ENCODE measurements at places on chromosomes 12 and 14. TPM values are rescaled to one million over a fixed set of nuclear protein-coding genes. Genes with fewer than 3 reads are reported as not detected.

The TDRD9 gene
- not detected for total RNA-seq

The CDC42BPB gene
- total RNA-seq, result 77.9 TPM

The TCL1B gene
- total RNA-seq, result not detected

The SLC6A15 gene
- 3.0 TPM for total RNA-seq

The EXOC3L4 gene
- total RNA-seq, result 1.1 TPM

The EEF1AKMT3 gene
- 6.2 TPM for total RNA-seq

The KRT85 gene
- not detected for total RNA-seq

The GPR162 gene
- 0.27 TPM for total RNA-seq

The EMP1 gene
- total RNA-seq, result 87.2 TPM

The MANSC4 gene
- not detected for total RNA-seq

The EML5 gene
- total RNA-seq, result 0.76 TPM

The GDF3 gene
- total RNA-seq, result not detected

The RNASE3 gene
- total RNA-seq, result not detected

The ACVR1B gene
- total RNA-seq, result 16.7 TPM

The LRFN5 gene
- total RNA-seq, result not detected

The GRIP1 gene
- total RNA-seq, result 4.9 TPM

The VWF gene
- total RNA-seq, result 0.10 TPM

The TAS2R7 gene
- not detected for total RNA-seq

The BDKRB2 gene
- total RNA-seq, result 2.6 TPM

The CLEC1B gene
- not detected for total RNA-seq

The RAB21 gene
- 42.5 TPM for total RNA-seq

The PLEKHD1 gene
- total RNA-seq, result 0.04 TPM

The SOX5 gene
- not detected for total RNA-seq

The SPIC gene
- total RNA-seq, result not detected

The TCL1A gene
- not detected for total RNA-seq

The LTB4R gene
- 7.0 TPM for total RNA-seq

The SPX gene
- total RNA-seq, result 2.5 TPM

The DACT1 gene
- 0.50 TPM for total RNA-seq

The SMARCC2 gene
- total RNA-seq, result 39.3 TPM

The ACSS3 gene
- 0.05 TPM for total RNA-seq

The PZP gene
- not detected for total RNA-seq

The DLK1 gene
- 0.38 TPM for total RNA-seq

The ACOT2 gene
- total RNA-seq, result 42.3 TPM

The TM7SF3 gene
- 73.7 TPM for total RNA-seq
